ENCODE measurements at places on chromosomes 1 and 21.

GRCh38 chr21:30880914-30881313 is 466 bp downstream of the KRTAP11-1 start:
- H3K27me3 ChIP-seq: no peaks in the 10 kb centered on the region
- H3K4me1 ChIP-seq: no peaks in the 10 kb centered on the region
- H3K4me3 ChIP-seq: no peak overlapping the region
- DNase-seq: no peak

DNA sequence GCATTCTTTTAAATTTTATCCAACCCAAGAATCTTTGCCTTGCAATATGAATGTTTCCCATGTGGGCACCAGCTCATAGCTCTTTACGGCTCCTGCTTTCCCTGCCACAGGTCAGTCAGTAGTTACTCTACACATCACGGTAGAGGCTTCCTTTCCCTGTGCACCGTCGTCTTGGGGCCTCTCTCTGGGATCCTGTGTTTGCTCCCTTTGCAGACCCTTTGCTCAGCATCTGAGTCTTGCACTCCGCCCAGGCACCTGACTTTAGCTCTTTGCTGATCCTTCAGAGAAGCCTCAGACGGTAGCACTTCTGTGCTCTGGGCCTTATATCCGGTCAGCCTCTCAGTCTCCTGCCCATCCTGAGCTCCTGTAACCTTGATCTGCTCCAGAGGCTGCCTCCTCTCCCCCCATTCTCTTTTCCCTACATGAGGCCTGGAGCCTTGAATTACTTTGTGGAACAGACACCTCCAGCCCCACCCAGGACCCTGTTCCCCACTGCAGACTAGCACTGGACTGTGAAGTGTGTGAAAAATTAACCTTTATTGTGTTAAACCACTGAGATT is 183.5 kb upstream of the HMGB4 start:
- no peak overlapping the region for H3K27ac ChIP-seq
- H3K4me1 ChIP-seq: no peaks in the 10 kb centered on the region
- H3K4me3 ChIP-seq: no peak overlapping the region
- H3K27me3 ChIP-seq: no peaks in the 10 kb centered on the region

DNA sequence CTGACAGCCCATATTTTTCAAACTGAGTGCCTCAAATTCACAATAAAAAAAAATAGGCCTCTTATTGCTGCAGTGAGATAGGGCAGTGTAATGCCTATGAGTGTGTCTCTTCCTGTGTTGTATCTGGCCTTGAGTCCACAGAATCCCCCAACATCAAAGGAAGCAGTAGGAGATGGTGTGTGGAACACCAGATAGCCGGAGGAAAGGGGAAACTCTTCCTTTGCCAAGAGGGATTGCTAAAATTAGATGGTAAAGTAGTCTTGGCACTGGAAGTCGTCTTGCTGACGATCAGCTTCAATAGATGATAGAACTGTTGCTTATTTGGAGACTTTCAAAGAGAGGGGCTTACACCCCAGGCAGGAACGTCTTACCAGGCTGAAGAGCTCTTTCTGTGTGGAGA is 51.8 kb downstream of the RUNX1 start:
- peaks cover 4% of the 10 kb centered on the region for H3K4me1 ChIP-seq
- no peaks in the 10 kb centered on the region for H3K36me3 ChIP-seq
- H3K27ac ChIP-seq: no peak overlapping the region
- no peak for DNase-seq

DNA sequence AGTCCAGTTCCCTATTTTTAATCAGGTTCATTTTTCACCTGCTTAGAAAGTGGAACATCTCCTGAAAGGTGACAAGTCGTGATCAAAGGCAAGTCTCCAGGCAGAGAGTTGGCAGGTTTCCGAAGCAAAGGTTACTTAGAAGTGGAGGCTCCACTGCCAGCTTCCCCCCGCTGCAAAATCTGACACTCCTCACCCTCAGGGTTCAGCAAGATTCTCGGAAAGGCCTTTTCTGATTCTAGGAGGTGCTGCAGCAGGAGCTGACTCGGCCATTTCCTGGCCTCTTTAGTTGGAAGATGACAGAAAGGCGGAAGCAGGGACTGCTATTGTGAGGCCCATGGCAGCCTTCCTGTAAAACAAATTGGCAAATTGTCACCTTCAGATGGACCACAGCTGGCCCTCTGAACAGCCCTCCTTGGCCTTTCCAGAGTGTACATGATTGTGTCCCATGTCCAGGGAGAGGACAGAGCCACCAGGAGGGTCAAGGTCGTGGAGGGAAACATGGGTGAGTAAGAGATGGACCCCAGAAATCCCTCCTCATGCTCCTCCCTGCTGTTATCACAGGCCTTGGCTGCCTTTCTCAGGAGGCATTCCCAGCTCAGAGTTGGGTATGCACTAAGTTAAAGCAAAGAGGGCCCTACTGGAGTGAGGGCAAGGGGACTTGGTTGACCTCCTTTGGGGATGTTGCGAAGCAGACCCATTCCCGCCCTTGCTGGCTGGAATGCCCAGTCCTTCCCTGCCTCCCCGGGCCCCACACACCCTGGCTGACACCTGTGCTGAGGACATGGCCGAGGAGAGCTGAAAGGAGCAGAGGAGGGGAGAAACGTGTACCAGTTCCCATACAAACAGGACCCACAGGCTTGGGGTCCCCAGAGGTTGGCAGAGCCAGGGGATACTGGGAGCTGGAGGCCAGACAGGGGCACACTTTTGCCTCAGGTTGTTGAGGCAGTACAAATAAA is 115.5 kb upstream of the IRF2BP2 start:
- peak overlapping the region; percentile 98 for H3K27ac ChIP-seq
- H3K36me3 ChIP-seq: no peaks in the 10 kb centered on the region
- no peaks in the 10 kb centered on the region for H3K27me3 ChIP-seq
- no peak overlapping the region for H3K4me3 ChIP-seq

GRCh38 chr21:14040386-14040785 is 170.4 kb downstream of the LIPI start:
- H3K36me3 ChIP-seq: no peaks in the 10 kb centered on the region
- no peak overlapping the region for H3K27ac ChIP-seq
- no peak overlapping the region for H3K4me3 ChIP-seq
- no peaks in the 10 kb centered on the region for H3K4me1 ChIP-seq
- DNase-seq: no peak

DNA sequence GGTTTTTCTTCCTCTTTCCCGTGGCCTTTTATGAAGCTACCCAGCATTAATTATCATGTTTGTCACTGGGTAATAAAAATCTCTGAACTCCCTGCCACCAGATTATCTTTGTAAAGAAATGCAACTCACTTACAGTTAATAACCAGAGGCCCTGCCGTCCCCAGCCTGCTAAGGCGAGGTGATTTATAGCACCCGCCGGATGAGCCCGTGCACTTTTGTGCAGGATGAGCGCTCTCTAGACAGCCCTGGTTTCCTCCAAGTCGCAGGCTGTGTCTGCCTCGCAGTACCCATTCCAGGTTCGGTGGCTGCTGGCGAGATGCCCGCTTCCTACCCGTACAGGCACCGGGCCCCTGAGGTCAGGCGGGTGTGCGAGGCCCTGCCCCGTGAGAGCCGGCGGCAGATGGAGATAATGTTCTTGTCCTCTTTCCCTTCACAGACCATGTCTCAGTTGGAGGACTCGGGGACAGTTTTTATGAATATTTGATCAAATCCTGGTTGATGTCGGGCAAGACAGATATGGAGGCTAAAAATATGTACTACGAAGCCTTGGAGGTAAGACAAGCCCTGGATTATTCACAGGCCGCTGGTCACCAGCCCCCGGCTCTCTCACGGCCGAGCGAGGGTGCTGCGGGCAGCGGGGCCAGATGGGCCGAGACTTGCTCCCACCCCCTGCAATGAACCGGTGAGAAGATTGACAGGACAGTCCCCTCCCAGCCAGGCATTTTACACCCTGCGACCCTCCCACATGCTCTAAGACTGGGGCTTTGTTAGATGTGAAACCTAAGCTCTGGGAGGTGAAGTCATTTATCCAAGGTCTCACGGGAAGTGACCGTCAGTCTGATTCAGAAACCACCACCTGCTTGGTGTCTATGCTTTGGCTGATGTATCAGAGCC is 28.5 kb upstream of the SELENON start:
- no peaks in the 10 kb centered on the region for H3K36me3 ChIP-seq
- H3K4me3 ChIP-seq: no peak overlapping the region
- DNase-seq: no peak
- H3K4me1 ChIP-seq: no peaks in the 10 kb centered on the region
- H3K27ac ChIP-seq: no peak overlapping the region

All from breast epithelium (tissue), 4 donors.